Umbilical cord (tissue), 2 donors: ENCODE measurements at places on chromosomes 16 and 17. TPM values are rescaled to one million over a fixed set of nuclear protein-coding genes. Genes with fewer than 3 reads are reported as not detected.

MRPS34 gene
- total RNA-seq: 26.5 TPM

MYH8 gene
- total RNA-seq: not detected

TMED6 gene
- not detected for total RNA-seq

CORO6 gene
- 1.9 TPM for total RNA-seq

TBC1D3L gene
- total RNA-seq: 0.72 TPM

NPIPB13 gene
- 0.24 TPM for total RNA-seq

HBA1 gene
- total RNA-seq: 3,215 TPM

PPP1R27 gene
- 4.1 TPM for total RNA-seq

TMEM92 gene
- total RNA-seq: not detected

TSPOAP1 gene
- 18.1 TPM for total RNA-seq

TBX2 gene
- 24.6 TPM for total RNA-seq

CIBAR2 gene
- total RNA-seq: not detected

NEUROD2 gene
- total RNA-seq: 1.4 TPM

IRX5 gene
- 5.1 TPM for total RNA-seq

HMOX2 gene
- 32.3 TPM for total RNA-seq

SLFN5 gene
- 19.0 TPM for total RNA-seq

ARL17B gene
- total RNA-seq: 1.7 TPM

FN3K gene
- total RNA-seq: 3.4 TPM

TNFSF13 gene
- total RNA-seq: 7.7 TPM

OTOP2 gene
- total RNA-seq: 0.72 TPM

SUMO2 gene
- 67.2 TPM for total RNA-seq

ADAD2 gene
- not detected for total RNA-seq

TEX14 gene
- total RNA-seq: not detected

ZNF750 gene
- 2.4 TPM for total RNA-seq

RAB26 gene
- 0.48 TPM for total RNA-seq

METTL26 gene
- 48.6 TPM for total RNA-seq

TOP2A gene
- 11.8 TPM for total RNA-seq

PPY gene
- not detected for total RNA-seq

ARHGDIG gene
- total RNA-seq: 18.3 TPM

FGF11 gene
- 12.8 TPM for total RNA-seq

BEAN1 gene
- total RNA-seq: 22.1 TPM

KRTAP16-1 gene
- not detected for total RNA-seq

CLEC10A gene
- not detected for total RNA-seq

SLC12A3 gene
- total RNA-seq: 0.96 TPM

DPEP3 gene
- not detected for total RNA-seq

LLGL1 gene
- total RNA-seq: 21.2 TPM

CA7 gene
- not detected for total RNA-seq

KCNG4 gene
- 0.72 TPM for total RNA-seq

HBA2 gene
- 7,657 TPM for total RNA-seq

RCVRN gene
- 1.9 TPM for total RNA-seq

TANGO6 gene
- 17.6 TPM for total RNA-seq

CRYBA1 gene
- not detected for total RNA-seq

GJD3 gene
- total RNA-seq: not detected

ERN2 gene
- 5.8 TPM for total RNA-seq

BORCS6 gene
- 4.3 TPM for total RNA-seq

SMTNL2 gene
- total RNA-seq: 11.3 TPM

C16orf92 gene
- total RNA-seq: 8.9 TPM

METTL9 gene
- total RNA-seq: 174 TPM

ITGAL gene
- total RNA-seq: 3.1 TPM

HS3ST6 gene
- not detected for total RNA-seq

MYH1 gene
- not detected for total RNA-seq
